ENCODE measurements at places on chromosomes 3 and 15.

- no peak for DNase-seq
Measured at GRCh38 chr3:168839653-168840052, 743.9 kb upstream of the GOLIM4 start.

- no peak for DNase-seq
Measured at GRCh38 chr3:50161320-50161719, 6.2 kb downstream of the SEMA3F start.

GRCh38 chr3:168424059-168424734 lies 328.5 kb upstream of the GOLIM4 start:
- DNase-seq = no peak

DNA sequence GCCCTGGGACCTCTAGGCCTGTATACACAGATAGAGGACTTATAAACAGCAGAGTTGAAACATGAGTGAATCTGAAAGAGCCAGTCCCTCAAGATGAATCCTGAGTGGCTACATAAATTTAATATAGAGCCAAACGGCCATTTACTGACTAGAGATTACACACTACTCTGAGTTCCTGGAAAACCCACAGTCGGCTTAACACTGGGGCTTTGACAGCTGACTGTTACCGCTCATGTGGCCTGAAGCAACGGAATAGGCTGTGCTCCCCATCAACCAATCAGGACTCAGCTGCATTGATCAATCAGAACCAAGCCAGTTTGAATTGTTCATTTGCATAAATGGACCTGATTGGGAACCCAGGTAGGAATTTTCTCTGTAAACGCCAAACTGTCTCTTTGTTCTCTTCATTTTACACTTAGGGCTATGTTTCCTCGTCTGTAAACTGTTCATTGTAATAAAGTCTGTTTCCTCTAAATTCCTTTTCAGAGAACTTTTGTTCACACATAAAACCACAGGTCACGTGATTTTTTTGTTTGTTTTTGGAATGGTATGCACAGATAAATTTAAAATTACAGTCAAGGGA lies 40.5 kb downstream of the CCNL1 start:
- DNase-seq = no peak

DNA sequence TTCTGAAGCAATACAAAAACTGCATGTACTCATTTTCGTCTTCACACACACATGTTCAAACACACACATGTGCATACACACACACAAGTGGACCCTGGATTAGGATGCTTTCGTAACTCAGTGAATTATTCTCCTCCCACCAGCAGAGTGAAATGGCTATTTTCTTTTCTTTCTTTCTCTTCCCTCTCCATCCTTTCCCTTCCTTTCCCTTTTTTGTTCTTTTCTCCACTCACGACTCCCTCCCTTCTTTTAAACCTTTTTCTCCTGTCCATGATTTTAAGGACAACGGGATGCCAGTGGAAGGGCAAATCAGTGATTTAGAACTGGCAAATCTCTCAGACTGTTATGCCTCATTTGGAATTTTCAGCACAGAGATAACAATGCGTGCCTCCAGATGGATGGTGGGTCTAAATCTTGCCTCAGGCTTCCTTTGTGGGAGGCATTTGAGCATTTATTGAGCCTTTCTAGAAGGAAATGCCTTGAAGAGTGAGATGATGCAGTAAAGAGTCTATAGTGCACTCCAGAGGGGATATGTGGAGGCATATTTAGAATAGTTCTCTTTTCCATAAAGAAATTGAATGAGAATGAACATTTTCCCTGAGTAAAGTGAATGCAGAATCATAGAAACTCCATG lies 130.4 kb upstream of the SLC7A14 start:
- DNase-seq = no peak
